T-helper 17 cell (primary cell): ENCODE measurements at places on chromosomes 2 and 18.

DNA sequence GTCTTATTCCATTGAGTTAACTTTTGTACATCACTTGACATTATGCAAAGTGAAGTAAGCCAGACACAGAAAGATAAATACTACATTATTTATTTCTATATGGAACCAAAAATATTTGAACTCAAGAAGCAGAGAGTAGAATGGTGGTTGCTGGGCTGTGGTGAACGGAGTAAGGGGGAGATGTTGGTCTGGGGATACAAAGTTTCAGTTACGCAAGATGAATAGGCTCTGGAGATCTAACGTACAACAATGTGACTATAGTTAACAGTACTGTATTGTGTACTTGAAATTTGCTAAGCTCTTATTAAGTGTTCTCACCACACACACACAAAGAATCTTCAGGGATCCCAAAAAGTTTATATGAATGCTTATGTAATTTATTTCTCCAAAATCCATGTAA lies 124.8 kb upstream of the VWC2L start:
- DNase-seq: no peak

- no peak for DNase-seq
Observed at GRCh38 chr2:13197248-13197647, 480.5 kb downstream of the TRIB2 start.

GRCh38 chr2:108612153-108612513 lies 77.9 kb downstream of the LIMS1 start:
- no peak for DNase-seq

DNA sequence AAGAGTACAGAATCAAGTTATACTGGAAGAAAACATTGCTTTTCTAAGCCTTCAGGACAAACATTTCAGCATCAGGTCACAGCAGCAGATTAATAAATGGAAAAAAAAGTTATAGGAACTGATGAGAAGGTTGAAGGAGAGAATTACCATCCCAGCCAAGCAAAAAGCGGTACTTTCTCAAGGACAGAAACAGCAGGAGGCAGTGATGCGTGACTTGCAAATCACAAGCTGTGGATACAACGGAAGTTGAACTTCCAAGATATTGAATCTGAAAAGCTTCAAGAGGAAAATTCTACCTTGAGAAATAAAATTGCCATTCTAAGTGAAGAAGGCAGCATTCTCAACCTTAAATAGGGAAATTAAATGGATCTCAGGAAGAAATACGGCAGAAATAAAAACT lies 18.5 kb upstream of the SERPINB12 start:
- no peak for DNase-seq

GRCh38 chr2:217974389-217975005 lies 28.3 kb downstream of the TNS1 start:
- DNase-seq: no peak

GRCh38 chr2:181660181-181660580 lies 3.3 kb upstream of the CERKL start:
- DNase-seq: no peak

- no peak for DNase-seq
Observed at GRCh38 chr2:188292348-188293239, 920 bp downstream of the GULP1 start.

- DNase-seq: no peak
Observed at GRCh38 chr2:57906152-57906732, 140.4 kb upstream of the VRK2 start.

- DNase-seq: no peak
Observed at GRCh38 chr18:33577685-33578517, at the start of gene ASXL3. TSS of gene ASXL3 (plus strand) at chr18:33578219. CDS start at chr18:33578632, 413 bp downstream.

DNA sequence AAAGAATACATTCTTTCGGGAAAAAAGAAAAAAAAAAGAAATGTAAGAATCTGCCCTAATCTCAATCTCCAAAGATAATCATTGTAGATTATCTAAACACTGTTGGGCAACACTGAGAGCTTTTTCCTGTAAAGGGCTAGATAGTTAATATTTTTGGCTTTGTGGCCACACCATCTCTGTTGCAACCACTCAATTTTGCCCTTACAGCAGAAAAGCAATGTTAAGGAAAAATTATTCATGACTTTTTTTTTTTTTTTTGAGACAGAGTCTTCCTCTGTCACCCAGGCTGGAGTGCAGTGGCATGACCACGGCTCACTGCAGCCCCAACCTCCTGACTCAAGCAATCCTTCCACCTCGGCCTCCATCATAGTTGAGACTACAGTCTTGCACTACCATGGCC lies 17.3 kb upstream of the FZD5 start:
- no peak for DNase-seq

DNA sequence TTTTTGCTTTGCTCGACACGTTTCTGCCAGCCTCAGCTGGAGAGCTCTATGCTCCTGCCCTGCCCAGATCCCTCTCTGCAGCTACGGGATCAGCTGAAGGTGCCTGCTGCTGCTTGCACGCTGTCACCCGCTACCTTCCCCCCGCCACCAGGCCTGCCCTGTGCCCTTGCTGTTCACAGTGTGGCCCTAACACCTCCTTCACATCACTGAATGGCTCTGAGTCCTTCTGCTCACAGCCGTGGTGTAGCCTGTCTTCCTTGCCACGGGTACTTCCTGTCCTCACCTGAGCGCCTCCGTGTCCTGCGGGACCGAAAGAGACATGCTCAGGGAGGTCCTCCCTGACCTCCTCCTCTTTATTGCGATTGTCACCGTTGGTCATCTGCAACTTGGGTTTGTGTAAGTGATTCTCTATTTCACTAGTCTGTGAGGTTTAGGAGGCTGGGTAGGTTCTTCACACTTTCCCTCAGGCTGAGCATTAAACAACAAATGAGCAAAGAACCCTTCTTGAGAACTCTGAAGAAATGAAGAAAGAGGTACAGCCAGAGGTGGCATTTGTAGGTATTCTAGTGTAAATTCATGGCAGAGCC lies 127.5 kb downstream of the NCK2 start:
- no peak for DNase-seq

GRCh38 chr2:55134316-55134706 lies 84.1 kb upstream of the RTN4 start:
- DNase-seq: no peak

DNA sequence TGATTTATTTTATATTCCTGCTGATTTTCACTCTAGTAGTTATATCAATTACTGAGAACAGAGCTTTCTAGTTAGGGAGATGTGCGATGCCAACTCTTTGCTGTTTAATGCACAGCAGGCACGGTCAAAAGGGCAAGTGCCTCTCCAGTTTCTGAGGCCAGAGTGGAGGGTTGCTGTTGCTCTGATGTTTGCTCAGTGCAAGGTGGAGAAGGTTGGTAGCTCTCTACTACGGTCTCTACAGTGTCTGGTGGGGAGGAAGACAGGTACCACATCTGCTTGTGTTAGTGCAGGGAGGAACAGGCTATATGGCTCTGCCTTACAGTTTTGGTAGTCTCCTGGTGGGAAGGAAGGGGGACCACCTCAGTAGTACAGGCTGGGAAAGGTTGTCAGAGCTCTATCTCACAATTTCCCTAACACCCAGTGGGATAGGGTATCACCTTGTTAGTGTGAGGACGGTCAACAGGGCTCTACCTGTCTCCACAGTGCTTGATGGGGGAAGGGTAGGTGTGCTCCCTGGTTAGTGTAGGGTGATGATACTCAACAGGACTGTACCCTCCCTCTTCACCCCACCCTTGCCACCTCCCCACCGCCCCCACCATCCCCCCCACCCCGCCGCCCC lies 85.9 kb downstream of the FANCL start:
- DNase-seq: no peak

GRCh38 chr2:200426754-200427153 lies 83.1 kb downstream of the KCTD18 start:
- DNase-seq: no peak

DNA sequence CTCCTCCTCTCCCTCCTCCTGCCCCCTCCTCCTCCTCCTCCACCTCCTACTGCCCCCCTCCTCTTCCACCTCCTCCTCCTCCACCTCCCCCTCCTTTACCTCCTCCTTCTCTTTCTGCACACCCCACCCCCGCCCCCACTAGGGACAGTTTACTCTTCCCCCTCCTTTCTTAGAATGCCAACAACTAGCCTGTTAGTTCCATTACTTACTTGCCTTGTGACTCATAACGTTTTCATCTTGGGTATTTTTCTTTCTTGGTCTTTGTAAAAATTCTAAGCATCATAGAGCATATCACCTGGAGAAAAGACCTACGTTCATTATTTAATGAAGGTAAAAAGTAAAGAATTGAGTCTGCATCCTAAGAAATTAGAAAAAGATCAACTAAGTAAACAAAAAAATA lies 165.3 kb downstream of the NEDD4L start:
- DNase-seq: no peak
